ENCODE measurements at places on chromosomes 12 and 14.
A peak's percentile ranks its signal among the peaks of the same experiment; 100 is the strongest.

GRCh38 chr14:38366374-38366773, 110.5 kb upstream of the CLEC14A start:
- no peak for DNase-seq

DNA sequence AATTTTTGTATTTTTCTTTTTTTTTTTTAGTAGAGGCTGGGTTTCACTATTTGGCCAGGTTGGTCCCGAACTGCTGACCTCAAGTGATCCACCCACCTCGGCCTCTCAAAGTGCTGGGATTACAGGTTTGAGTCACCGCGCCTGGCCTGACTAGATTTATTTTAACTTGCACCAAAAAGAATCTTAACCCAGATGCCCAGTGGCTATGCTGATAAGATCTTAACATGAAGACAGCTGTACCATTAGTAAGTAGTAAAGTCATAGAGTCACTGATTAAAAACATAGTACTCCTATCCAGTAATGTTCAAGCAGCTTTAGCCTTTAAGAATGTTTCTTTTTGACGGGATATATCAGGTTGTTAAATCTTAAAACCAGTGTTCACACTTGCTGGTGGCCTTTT, 1061.8 kb upstream of the FLRT2 start:
- no peak for DNase-seq

GRCh38 chr12:38110026-38110699, 206.4 kb upstream of the ALG10B start:
- no peak for DNase-seq

- no peak for DNase-seq
Measured at GRCh38 chr12:124021007-124021406, 48.0 kb downstream of the ZNF664 start.

DNA sequence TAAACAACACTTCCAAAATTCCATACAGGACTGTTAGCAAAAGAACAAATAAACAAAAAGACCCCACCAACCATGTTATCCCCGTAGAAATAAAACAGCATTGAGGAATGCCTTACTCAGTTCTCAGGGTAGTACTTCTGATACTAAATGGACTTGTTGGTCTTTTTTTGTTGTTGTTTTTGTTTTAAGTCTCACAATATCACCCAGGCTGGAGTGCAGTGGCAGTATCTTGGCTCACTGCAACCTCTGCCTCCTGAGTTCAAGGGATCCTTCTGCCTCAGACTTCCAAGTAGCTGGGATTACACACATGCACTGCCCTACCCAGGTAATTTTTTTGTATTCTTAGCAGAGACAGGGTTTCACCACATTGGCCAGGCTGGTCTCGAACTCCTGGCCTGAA, 17.1 kb downstream of the HNRNPC start:
- DNase-seq: no peak

DNA sequence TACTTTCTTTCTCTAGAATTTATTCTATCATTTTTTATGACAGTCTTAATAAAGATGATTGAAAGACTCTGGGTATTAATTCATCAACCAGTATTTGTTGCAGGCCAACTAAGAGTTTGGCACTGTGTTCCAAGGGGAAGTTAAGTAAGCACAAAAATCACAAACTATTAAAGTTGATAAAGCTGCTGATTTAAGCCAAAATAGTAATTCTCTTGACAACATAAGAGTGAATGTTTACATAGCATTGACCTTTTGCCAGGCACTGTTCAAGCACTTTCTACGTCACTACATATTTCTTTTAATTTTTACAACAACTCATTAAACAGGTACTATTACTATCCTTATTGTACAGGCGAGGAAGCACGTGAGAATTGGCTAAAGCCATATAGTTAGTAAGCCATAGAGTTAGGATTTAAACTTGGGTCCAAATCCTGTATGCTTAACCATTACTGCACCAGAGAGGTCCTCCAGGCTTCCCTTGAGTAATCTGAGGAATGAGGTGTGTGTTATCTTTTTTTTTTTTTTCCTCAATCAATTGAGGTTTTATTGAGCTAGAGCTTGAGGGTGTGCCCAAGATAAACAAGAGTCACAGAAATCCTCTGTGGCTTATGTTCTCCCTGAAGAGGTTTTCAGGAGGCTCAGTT, 1009.6 kb downstream of the DIO2 start:
- no peak for DNase-seq

DNA sequence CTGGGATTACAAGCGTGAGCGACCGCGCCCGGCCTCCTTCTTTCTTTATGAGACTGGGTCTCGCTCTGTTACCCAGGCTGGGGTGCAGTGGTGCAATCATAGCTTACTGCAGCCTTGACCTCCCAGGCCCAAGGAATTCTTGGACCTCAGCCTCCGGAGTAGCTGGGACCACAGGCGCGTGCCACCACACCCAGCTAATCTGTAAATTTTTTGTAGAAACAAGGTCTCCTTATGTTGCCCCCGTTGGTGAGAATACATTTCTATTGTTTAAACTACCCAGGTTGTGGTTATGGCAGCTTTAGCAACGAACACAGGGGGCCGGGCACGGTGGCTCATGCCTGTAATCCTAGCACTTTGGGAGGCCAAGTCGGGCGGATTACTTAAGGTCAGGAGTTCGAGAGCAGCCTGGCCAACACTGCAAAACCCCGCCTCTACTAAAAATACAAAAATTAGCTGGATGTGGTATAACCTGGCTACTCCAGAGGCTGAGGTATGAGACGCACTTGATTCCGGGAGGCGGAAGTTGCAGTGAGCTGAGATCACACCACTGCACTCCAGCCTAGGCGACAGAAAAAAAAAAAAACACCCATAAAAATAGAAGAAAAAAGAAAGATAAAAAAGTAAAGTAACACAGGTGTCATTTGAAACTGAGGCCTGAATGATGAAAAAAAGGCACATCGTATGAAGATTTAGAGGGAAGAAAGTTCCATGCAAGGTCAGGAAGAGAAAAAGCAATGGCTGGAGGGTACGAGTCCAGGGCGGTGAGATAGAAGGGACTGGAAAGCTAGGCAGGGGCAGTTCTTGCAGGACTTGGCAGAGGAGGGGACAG, 977 bp upstream of the TMEM120B start:
- DNase-seq: peak; percentile 6

GRCh38 chr12:123482876-123483275, 24.9 kb downstream of the SNRNP35 start:
- no peak for DNase-seq

GRCh38 chr12:66066137-66066928, 64.2 kb downstream of the LLPH start:
- DNase-seq: no peak

GRCh38 chr14:76257111-76257803, 105.5 kb downstream of the GPATCH2L start:
- no peak for DNase-seq

DNA sequence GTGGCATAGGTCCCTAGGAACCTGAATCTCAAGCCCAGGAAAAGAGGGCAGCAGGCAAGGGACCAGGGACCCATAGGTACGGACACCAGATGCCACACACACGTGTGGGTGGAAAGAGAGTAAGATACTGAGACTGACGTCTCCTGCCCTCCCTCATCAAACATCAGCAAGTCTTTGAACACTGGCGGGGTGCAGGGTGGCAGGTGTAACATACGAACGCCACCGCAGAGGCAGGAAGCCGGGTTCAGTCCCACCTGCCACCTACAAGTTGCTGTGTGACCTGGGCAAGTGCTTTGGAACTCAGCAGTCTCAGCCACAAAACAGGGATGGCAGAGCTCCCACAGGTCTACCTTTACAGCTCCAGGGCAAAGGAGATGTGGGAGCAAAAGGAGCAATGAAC, 11.1 kb downstream of the ACTN1 start:
- DNase-seq: peak; percentile 9

- no peak for DNase-seq
Measured at GRCh38 chr14:91774140-91775096, 42.5 kb upstream of the CATSPERB start.

- no peak for DNase-seq
Measured at GRCh38 chr14:45716572-45716971, 463.6 kb upstream of the MIS18BP1 start.

- DNase-seq: no peak
Measured at GRCh38 chr12:17137396-17137795, 531.4 kb upstream of the LMO3 start.

GRCh38 chr14:94330857-94331256, 7.7 kb upstream of the SERPINA6 start:
- no peak for DNase-seq

- DNase-seq: no peak
Measured at GRCh38 chr12:64569923-64570691, 40.2 kb upstream of the RASSF3 start.

DNA sequence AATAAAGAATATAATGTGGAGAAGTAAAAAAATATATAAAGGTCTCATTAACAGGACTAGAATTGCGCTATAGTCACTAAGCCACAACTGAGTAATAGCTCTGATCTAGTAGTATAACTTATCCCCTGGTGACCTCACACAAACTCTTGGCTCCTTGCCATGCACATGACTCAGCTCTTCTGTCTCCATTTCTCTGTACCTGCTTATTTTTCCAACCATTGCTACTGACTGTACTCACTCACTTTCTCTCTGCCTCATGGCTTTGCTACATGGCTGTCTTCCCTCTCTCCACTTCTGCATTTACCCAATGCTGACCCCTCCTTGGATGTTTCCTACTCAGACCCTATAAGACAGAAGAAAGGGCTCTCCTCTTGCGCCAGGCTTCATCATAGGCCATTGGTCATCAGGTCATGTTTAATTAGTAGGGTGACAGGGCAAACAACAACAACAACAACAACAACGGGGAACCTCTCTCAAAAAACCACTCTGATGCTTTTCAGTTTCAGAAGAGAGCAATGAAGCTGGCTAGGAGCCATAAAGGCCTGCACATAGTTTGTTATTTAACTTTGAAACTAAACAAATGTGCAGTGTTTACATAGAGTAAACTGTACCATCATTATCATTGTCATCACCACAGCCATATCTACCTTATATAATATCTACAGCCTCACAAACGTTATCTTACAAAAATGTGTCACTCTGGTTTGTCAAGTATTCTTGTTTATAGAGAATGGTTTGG, 25.6 kb upstream of the KRAS start:
- DNase-seq: peak; percentile 51

DNA sequence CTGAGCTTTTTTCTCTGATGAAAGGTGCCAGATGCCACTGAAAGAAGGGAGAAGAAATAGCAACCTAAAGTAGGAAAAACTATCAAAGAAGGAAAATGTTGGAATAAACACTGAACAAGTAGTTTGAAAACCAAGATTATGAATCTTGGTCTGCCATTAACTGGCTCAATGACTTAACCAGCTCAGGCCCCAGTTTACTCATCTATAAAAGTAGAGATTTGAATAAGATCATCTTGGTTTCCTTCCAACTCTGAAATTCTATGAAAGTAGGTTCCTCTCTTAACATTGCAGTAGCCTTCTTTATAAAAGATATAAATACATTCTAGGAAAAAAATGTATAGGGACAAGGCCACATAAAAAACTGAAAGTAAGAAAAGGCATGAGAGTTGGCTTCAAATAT, 16.1 kb upstream of the CCND2 start:
- DNase-seq: no peak

GRCh38 chr12:130007771-130008170, 103.9 kb upstream of the TMEM132D start:
- no peak for DNase-seq

DNA sequence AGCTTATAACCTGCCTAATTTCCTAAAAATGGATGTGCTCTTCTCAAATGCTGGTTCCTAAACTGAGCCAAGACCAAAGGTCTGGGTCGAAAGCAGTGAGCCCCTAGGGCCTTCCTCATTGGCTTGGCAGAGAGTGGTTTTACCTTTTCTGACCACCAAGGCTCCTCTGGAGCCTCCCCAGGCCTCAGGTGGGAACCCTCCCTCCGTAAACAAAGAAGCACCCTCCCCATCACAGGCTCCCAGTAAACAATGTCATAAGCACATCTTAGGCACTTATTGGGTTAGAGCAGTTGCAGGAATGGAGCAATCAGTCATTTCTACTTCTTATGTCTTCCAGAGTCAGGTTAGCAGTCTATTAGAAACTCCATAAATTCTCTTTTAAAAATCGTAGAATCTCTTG, 6.0 kb downstream of the CHPT1 start:
- no peak for DNase-seq

- DNase-seq: no peak
Measured at GRCh38 chr14:66311058-66311457, 175.1 kb upstream of the CCDC196 start.

DNA sequence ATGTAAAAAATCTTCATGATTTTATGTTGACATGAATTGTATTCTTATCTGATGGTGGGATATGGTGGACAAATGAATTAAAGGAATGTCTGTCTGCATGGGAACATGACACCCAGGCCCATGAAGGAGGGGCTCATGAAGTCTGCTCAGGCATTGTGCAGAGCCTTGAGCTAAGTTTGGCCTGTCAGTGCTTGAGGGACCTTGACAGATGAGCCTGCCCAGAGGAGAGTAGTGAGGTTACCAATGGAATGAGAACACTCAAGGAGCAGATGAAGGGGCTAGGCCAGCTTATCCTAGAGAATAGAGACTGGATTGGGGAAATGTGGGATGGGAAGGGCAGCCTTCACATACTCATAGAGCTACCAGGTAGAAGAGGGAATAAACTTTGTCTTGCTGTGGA, 68.8 kb downstream of the TMX1 start:
- DNase-seq: no peak

DNA sequence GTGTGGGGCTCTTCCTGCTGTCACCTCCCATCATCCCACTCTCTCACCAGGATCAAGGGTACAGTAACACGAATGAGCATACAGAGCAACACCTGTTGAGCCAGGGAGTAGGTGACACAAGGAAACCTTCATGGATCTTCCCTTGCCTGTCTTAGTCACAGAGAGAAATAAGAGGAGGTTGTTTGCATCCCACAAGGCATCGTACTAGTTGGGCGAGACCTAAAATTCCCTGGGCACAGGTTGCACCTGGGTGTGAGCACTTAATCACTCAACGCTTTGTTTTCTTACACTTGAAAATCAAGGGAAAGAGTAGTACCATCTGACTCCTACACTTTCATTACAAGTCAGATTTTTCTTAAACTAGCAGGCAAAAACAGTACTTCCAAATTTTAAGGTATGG, 16.6 kb downstream of the CIPC start:
- DNase-seq: no peak

DNA sequence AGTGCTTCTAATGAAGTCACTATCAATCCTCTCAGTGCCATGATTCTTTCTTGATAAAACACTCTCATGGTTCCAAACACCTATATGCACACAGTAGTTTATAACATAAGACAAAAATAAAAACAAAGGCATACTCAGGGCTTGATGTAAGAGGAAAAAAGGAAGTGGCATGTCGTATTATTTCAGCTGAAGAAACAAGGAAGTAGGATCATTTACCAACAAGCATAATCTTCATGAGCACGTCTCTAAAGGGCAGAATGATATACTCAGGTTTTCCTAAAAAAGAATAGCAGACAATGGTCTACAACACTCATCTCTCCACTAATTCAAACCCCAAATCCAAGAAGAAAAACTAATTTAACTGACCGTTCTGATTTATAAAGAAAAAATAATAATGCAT, 33.9 kb downstream of the NUMB start:
- no peak for DNase-seq

DNA sequence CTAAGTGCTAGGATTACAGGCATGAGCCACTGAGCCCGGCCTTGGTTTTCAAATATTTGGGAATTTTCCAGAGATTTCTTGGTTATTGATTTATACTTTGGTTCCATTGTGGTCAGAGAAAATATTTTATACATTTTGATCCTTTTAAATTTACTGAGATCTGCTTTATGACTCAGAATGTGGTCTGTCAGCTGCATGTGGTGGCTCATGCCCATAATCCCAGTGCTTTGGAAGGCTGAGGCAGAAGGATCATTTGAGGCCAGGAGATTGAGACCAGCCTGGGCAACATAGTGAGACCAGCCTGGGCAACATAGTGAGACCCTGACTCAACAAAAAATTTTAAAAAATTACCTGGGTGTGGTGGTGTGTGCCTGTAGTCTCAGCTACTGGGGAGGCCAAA, 49.8 kb downstream of the ADCK1 start:
- no peak for DNase-seq
